ENCODE measurements at places on chromosomes 6 and 20.

DNA sequence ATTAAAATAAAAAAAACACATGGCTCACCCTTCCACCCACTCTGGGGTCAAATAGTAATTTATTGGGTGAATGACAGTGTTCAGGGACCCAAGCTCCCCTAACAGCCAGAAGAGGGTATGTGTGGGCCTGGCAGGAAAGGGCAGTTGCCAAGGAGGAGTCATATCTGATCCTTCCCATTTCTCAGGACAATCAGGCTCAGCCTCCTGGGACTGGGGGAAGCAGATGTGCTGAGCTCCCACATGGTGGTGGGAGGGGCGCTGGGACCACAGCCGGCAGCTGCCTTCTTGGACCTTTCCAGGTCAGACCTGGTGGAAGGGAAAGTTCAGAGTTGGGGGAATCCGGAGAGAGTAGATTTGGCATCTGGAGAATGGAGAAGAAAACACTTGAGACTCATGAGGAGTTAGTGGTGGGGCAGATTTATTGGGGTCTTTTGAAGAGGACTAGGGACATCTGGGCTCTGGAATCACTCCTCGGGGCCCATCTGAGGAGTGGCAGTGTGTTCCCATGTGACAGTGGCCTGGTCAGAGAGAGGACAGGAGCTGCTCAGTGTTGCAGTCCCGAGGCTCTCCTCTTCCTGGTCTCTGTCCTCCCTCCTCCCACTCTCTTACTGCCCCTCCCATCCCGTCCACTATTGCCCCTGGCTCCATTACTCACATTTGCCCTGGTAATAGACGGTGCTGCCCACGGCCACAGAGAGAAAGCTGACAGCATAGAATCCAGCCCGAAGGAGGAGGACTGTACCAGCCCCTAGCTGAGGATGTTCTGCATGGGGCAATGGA is 3.0 kb downstream of the LST1 start:
- DNase-seq = no peak

- no peak for DNase-seq
These were observed 116.6 kb downstream of the DLL1 start for GRCh38 chr6:170174124-170174770.

DNA sequence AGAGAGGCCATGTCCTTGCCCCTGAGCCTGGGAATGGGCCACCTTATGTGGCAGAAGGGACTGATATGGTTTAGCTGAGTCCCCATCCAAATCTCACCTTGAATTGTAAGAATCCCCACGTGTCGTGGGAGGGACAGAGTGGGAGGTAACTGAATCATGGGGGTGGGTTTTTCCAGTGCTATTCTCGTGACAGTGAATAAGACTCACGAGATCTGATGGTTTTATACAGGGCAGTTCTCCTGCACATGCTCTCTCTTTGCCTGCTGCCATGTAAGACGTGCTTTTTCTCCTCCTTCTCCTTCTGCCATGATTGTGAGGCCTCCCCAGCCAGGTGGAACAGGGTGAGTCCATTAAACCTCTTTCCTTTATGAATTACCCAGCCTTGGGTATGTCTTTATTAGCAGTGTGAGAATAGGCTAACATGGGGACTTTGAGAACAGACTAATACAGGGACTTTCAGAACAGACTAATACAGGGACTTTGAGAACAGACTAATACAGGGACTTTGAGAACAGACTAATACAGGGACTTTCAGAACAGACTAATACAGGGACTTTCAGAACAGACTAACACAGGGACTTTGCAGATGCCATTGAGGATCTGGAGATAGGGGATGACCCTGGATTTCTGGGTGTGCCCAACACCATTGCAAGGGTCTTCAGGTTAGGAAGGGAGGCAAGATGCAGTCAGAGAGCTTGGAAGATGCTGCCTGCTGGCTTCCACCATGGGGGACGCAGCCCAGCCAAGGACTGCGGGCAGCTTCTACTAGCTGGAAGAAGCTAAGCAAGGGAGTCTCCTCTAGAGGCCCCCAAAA is 86.9 kb downstream of the RAMACL start:
- no peak for DNase-seq

DNA sequence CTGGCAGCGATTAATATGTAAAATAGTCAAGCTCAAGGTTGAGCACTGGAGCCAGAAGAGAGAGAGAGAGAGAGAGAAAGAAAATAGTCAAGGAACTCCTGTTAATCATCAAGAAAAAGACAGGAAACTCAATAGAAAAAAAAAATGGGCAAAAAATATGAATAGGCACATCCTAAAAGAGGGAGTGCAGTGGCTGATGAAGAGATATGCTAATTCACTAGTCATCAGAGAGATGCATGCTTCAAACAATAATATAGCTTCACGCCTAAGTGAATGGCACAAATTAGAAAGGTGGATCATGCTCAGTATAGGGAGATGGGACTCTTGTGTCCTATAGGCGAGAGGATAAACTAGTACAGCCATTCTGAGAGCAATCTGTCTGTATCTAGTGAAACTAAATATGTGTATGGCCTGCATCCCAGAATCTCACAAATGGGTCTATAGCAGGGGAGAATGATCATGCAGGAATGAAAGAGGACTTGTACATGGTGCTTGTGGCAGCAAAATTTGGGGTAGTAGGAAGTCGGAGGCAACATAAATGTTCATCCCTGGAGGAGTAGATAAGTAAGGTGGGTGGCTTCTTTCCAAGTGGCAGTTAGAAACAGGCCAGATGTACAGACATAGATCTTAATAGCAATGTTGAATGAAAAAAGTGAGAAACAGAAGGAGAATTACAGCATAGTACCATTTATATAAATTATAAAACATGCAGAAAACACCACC is 176.8 kb downstream of the VEGFA start:
- DNase-seq = no peak

- no peak for DNase-seq
These were observed 154.5 kb downstream of the CFAP61 start for GRCh38 chr20:20206788-20207187.
